ENCODE measurements at places on chromosomes 3 and 15.

GRCh38 chr15:82093774-82094211 is 48.0 kb upstream of the MEX3B start:
- no peak for DNase-seq

- DNase-seq: no peak
These were observed 26.8 kb downstream of the KAT2B start for GRCh38 chr3:20066850-20067617.

DNA sequence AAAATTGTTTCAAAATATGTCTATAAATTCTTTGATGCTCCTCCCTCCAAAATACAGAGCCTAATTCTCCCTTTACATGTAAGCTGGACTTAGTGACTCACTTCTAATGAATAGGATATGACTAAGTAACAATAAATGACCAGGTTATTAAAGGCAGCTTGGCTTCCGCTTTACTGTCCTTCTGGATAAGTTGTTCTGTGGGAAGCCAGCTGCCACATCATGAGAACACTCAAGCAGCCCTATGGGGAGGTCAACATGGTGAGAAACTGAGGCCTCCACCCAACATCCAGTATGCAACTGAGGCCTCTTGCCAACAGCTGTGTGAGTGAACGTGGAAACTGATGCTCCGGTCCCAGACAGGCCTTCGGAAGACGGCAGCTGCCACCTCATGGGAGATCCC is 247.3 kb upstream of the CHRM5 start:
- DNase-seq: no peak

GRCh38 chr3:78754066-78754743 is 1013.6 kb downstream of the ROBO1 start:
- DNase-seq: no peak

DNA sequence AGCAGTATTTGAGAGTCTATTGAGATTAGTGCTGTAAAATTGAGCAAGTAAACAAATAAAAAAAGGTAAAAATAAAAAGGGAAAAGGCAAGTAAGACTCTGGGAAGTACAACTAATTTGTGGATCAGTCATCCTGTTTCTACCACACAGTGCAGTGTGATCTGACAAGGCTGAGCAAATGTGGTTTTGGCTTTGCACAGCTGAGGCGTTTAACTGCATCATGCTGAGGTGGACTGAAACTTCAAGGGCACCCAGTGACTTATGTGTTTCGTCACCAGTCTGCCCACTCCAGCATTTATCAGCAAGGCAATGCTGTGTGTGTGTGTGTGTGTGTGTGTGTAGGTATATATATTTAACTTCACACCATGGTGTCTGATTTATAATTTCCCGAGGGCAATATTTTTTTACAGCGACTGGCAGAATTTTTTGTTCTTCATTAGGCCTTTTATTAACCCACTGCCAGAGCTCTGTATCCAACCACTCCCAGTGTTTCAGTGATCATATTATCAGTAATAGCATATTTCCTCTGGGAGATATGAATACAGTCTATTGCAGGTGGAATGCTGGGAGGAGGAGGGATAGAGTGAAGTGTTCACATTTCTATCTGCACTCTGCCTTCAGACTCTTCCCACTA is 131.5 kb upstream of the SATB1 start:
- peak; percentile 72 for DNase-seq

- DNase-seq: no peak
These were observed 53.7 kb downstream of the CD47 start for GRCh38 chr3:108036984-108037741.

DNA sequence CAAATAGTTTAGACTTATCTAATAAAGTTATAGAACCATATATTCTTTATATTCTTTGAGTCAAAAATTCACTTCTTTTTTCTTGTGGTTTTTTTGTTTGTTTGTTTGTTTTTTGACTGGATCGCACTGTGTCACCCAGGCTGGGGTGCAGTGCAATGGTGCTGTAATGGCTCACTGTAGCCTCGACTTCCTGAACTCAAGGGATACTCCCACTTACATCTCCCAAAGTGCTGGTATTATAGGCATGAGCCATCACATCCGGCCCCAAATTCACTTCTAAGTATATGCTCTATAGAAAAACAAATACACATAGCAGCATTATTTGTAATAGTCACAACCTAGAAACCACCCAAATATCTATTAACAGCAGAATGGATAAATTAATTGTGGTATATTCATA is 13.7 kb upstream of the SLTM start:
- no peak for DNase-seq

DNA sequence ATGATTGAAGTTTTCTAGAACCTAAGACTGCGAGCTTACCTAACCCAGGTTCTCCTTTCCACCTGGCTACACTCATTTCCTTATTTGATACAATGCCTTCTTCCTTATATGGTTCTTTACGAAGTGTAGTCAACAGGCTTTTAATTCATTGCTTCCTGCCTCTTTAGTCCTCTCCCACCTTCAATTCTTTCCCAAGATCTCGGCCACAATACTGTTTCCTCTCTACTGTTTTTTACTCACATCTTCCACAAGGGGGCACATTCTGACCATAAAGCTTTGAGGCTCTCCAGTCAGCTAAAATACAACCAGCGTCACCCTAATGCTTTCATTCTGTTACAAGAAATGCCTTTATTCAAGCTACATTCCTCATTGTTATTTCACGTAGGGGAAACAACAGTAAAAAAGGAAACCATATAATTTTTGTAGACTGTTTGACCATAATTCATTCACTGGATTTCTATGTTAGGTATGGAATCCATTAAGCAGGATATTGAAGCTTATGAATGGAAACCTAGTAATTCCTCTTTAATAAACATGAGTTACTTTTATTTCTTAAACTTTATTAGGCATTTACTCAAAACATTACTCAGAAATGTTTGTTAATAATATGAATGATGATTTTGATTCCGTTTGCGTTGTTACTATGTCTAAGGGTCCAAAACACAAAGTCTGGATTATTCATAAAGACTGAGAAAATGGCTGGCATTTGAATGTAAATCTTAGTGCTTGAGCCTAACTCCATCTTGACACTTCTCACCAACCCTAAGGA is 29.5 kb upstream of the VEPH1 start:
- no peak for DNase-seq

DNA sequence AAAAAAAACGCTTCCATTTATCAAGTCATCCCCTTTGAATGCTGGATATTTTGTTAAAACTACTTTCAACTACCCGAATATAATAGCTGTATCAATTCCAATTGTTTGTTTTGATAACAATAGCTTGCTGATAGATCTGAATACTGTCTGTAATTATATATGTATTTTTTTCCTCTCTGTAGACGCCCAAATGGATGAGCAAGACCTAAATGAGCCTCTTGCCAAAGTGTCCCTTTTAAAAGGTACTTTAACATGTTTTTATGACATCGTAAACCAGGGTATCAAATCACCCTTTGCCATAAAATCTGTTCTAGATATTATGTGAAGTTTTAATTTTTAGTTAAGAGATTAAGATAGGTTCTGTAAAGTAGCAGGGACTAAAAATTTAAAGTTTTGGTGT is 111.5 kb upstream of the FLNB start:
- DNase-seq: no peak

- no peak for DNase-seq
These were observed 62.1 kb upstream of the ABHD2 start for GRCh38 chr15:89026167-89026566.

DNA sequence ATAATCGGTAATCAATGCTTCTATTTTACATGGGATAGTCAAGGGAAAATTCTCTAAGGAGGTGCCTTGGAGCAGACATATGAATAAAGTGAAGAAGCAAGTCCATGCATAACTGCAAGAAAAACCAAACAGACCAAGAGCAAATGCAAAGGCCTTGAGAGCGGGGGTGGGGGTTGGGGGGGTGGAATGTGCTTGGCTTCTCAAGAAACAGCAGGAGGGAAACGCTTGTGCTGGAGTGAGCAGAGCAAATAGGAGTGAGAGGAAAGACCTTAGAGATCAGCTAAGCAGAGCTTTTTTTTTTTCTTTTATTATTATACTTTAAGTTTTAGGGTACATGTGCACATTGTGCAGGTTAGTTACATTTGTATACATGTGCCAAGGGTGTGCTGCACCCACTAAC is 260.8 kb downstream of the ARPP21 start:
- no peak for DNase-seq

DNA sequence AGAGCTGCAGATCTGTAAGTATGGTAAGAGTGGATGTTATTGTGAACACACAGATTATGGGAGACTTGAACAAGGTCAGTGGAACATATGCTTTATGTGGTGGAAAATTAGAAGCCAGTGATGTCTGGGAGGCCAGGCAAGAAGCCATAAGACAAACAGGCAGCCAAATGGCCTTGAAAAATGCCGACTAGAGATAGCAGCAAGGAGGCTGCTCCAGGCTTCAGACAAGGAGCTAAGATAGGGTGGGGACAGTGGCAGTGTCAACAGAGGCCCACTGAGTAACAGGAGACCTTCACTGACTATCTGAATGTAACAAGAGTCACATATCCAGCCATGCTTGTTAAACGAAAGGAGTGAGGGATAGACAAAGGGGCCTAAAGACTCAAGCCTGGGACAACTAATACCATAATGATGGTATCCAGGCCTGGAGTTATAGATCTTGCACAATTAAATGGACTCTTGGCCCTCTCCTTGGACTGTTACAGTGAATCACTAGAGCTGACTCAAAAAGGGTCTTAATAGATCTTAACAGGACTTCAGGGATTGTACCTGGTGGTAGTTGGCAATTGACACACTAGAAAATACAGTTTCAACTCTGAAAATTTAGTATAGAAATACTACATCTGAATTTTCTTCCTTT is 50.6 kb downstream of the CFAP20DC start:
- no peak for DNase-seq

DNA sequence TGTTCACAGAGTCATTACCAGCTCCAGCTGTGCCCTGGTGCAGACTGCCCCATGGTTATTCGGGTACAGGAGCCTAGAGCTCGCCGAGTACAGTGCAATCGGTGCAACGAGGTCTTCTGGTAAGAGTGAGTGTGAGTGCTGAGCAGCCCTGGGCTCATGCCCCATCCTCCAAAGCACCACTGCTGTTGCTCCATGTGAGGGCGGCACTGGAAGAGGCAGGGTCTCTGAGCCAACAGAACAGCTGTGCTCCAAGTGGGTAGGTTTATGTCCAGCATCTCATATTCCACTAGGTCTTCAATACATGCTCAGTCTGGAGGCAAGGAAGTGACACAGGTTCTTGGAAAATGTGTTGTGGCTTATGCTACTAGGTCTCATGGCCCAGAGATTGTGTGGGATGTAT is 19.5 kb upstream of the P4HTM start:
- no peak for DNase-seq

- no peak for DNase-seq
These were observed 1.3 kb downstream of the FXR1 start for GRCh38 chr3:180913581-180914404.

GRCh38 chr3:126961191-126961790 is 21.6 kb upstream of the PLXNA1 start:
- no peak for DNase-seq

DNA sequence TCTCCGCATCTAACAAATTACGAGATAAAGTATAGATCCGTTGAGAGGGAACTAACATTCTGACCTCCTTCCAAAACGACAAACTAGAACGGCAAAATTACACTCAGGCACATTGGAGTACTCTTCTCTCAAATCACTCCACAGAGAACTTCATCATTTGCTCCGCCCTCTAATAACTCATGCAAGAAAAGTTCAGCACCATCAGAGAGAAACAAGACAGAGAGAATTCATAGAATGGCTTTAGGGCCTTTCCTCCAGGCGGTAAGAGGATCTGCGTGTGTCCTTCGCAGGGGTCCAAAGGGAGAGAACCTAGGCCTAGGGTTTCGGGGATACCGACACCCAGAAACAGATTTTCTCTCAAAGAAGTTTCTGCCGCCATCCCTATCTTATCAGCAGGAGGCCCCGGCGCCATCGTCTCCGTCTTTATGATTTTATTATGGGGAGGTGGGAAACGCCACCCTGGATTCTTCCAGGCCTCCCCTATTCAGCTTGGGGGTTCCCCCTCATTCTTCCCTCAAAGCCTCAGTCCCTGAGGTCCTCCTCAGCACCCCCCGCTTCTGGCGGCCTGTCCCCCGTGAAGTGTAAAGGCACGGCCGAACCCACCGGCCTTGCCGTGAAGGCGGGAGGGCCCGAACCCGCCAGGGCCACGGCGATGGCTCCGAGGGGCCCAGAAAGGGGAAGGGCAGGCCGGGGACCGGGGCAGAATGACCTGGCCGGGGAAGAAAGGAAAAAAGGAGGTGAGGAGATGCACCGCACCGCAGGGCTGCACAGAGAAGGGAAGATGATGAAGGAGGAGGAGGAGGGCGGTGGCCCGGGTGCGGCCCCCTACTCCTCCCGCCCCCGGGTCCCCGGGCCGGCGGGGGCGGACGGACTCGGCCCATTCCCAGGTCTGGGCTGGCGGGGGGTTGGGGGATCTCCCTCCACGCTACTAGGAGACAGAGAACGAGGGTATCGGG is 768 bp downstream of the UBXN7 start:
- DNase-seq: peak; percentile 29

DNA sequence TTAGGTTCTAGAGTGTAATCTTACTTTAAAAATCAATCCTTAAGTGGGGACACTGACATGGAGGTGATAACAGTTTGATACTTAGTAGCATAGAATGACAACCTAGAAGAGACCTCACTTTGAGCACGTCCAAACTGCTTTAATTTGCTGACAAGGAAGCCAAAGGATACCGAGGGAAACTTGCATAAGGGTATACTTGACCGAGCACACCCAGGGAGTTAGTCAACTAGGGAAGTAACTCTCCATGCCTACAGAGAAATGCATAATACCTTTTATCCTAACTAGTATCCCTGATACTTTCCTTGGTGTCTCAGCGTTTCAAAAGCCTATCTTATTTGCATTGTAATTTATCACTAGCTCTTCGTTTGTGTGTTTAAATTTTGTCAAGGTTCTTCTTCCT is 5.5 kb upstream of the TPRG1 start:
- DNase-seq: no peak

- DNase-seq: no peak
These were observed 7.9 kb upstream of the ANPEP start for GRCh38 chr15:89822611-89822950.

DNA sequence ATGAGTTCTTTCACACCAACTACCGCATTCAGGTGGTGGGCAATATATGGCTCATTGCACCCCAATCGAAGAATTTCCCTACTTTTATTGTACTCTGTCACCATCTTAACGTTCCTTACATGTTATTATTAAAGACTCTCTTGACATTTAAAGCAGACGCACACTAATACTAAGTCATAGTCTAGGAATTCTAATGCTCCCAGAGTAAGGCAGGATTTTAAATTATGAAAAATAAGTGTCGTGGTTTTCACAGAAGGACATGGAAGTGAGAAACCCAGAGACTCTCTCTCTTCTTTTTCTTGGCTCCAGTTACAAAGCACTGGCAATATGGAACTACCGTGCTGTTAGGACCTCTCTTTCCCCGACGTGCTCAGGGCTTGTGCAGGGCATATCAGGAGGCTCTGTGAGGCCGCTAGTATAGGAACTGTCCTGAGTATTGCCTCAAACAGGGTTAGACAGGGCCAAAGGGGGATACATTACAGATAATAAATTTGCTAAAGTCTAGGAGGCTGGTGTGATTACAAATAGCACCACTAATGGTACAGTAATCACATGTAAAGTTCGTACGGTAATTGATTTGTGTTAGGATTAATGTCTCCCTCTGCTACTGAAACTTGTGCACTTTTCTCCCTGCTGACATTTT is 590.8 kb downstream of the FOXP1 start:
- no peak for DNase-seq
